Activated naive CD4-positive, alpha-beta T cell (primary cell): ENCODE measurements at places on chromosomes 2 and 18.

- DNase-seq: no peak
Observed at GRCh38 chr18:2970344-2970743, 42.6 kb downstream of the LPIN2 start.

- DNase-seq: no peak
Observed at GRCh38 chr18:58870130-58870529, 5.5 kb downstream of the ZNF532 start.

GRCh38 chr2:239827523-239827890 lies 197.6 kb downstream of the NDUFA10 start:
- DNase-seq: no peak

DNA sequence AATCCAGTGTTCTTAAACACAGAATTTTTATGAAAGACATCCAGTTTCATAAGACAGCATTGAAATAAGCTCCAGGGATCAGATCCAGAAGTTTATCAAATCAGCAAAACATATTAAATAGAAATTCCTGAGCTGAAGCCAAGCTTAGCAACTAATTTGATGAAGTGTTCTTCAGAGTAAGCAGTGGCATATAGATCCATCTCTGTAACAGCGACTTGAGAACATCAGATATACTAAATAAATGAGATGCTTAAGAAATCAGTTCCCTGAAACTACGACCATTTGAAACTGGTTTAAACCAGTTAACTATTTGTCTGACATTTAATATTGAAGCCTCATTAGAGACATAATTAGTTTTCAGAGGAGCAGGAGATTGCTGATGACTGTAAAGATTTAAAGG lies 34.1 kb downstream of the PPP1R1C start:
- no peak for DNase-seq

DNA sequence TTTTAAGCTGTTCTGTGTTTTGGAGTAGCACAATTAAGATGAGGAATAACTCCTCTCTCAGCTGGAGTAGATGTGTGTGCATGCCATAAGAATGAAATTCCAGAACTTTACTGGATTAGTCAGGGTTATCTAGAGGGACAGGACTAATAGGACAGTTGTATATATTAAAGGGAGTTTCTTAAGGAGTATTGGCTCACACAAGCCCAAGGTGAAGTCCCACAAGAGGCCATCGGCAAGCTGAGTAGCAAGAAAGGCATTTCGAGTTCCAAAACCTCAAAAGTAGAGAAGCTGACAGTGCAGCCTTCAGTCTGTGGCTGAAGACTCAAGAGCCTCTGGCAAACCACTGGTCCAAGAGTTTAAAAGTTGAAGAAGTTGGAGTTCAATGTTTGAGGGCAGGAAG lies 113.7 kb downstream of the RIT2 start:
- DNase-seq: no peak

DNA sequence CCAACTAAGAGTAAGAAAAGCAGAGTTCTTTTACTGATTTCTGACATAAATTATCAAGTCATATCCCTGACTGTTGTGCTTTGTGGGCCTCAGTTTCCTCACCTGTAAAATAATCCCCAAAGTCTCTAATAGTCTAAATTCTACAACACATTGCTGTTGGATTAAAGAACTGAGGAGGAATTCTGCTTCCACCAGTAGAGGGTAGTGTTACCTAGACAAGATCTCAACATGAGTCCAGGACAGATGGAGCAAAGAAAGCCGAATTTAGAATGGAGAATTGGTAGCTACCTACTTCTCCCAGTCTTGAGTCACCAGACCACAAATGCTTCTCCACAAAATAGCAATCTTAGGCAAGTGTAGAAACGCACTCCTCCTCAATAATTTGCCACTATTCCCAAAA lies 462.5 kb upstream of the FSHR start:
- no peak for DNase-seq

- DNase-seq: no peak
Observed at GRCh38 chr2:190755772-190756415, 107.0 kb downstream of the NAB1 start.

DNA sequence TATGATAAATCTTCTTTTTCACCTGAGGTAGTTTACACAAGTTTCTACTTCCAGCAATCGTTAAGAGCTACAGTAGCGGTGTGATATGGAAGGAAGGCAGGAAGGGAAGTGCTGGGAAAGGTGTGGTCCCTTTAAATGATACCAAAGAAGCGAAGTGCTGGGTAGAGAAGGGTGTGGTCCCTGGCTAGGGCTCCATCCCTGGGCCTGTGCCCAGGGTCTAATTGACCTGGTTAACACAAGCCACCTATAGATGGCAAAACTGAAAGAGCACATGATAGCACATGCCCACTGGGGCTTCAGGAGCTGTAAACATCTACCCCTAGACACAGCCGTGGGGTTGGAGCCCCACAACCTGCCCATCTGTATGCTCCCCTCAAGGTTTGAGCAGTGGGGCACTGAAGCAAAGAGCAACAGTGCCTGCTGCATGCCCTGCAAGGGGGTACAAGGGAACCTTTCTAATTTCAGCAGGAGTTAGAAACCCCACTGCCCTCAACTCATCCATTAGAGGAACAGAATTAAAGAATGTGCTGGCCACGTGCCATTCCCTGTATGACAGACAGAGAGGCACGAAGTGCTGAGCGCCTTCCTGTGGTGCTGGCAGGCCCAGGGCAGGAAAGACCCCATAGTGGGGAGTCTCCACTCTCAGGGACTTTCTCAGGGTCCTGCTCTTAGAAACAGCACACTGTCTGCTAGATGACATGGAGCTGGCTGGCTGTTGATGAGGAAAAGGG lies 153.1 kb upstream of the LMAN1 start:
- DNase-seq: no peak

DNA sequence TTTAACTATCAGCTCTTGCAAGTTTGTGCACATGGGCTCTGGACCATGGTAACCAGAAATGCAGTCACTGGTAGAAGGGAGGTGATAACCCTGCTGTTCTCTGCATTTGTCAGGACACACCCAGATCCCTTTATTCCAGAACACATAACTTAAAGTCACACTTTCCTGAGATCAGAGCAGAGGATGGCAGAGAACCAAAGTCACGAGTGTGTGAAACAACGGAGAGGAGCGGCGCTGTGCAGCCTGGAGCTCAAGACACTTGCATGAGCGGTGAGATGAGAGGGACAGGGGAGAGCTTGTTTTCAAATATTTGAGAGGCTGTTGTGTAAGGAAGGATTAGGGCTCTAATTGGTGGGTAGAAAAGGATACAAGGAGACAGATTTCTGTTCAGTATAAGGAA lies 43.3 kb upstream of the AAK1 start:
- DNase-seq: no peak

- DNase-seq: no peak
Observed at GRCh38 chr2:219059725-219060682, 717 bp downstream of the IHH start.

DNA sequence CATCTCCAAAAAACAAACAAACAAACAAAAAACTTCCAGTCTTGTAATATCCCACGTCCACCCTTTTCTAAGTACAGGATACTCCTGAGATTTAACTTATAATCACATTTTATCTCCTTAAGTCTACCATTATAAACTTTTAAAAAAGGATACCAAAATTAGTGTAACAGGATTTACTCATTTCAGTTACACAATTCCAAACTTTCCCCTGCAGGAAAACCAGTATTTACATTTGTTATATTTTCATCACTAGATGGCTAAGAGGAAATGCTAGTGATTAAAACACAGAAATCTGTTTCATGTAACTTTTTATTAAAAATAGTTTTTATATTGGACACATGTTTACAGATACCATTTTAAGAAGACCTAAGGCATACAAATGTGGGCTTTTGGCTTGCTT lies 27.5 kb downstream of the CFAP36 start:
- no peak for DNase-seq

GRCh38 chr2:153476491-153476815 lies 2.1 kb downstream of the RPRM start:
- no peak for DNase-seq

DNA sequence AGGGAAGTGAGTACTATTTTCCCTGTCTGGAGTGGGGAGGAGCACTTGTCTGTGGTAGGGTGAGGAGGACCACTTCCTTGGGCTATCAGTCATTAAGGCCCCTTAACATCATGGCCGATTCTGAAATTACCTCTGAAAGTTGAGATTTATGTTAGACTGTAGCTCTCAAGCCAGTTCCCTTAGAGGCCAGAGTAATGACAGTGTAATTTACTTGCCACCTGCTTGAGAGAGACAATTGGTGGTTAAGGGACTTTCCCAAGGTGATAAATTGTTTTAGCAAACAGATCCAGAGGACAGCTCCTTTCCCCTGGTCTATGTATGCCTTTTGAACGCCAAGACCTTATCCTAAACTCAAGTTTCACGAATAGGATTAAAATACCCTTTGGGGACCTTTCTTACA lies 56.1 kb downstream of the NEDD4L start:
- no peak for DNase-seq

- DNase-seq: no peak
Observed at GRCh38 chr2:58466804-58467203, 225.7 kb upstream of the FANCL start.

- no peak for DNase-seq
Observed at GRCh38 chr2:7913974-7914373, 767.9 kb upstream of the ID2 start.

GRCh38 chr18:48364146-48364545 lies 45.0 kb downstream of the ZBTB7C start:
- DNase-seq: no peak

GRCh38 chr2:227370092-227370491 lies 9.0 kb downstream of the TM4SF20 start:
- DNase-seq: no peak

DNA sequence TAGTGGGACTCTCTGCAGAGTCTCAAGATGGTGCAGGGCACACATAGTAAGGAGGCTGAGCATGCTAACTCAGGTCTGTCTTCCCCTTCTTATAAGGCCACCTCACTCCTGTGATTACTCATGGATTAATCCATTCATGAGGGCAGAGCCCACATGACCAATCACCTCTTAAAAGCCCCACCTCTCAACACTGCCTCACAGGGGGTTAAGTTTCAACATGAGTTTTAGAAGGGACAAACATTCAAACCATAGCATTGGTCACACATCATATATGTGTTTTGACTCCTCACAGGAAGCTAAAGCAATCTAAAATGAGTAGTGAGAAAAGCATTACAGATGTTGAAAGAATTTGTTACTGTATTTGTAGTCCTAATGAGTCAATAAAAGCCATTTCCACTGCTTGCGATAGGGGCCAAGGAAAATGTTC lies 57.5 kb downstream of the DTNA start:
- no peak for DNase-seq

- no peak for DNase-seq
Observed at GRCh38 chr2:240922245-240922981, 16.3 kb downstream of the CROCC2 start.

DNA sequence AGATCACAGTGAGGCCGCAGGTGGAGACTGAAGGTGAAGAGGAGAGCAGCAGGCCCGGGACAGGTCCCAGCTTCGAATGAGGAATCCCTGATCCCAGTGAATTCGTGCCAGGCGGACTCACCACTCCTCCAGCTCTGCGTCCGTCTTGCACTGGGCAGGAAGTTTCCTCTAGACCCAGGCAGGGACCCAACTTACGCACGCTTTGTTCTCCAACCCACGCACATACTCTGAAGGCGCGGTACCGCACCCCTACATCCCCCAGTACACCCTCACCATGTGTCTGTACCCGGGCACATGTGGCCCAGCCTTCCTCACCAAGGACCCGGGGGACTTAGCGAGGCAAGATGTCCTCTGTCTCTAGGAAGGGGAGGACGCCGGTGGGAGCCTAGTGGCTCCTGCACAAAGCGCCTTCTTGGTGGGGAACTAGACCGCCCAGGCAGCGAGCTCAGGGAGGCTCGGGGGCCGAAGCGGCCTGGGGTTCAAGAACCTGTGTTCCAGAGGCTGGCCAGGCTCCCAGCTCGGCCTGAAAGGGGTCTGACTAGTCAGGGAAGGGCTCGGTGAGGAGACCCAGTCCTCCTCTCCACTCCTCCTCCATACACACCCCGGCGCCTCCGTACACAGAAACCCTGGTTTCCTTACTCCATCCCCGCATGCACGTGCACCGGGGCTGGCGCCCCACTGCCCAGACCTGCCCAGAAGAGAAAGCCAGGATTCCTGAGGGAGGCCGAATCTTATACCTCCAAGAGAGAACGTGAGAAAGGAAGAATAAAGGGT lies 38.3 kb upstream of the ATP6V1B1 start:
- DNase-seq: no peak

- DNase-seq: no peak
Observed at GRCh38 chr2:17821080-17821479, 4.8 kb downstream of the MSGN1 start.

- no peak for DNase-seq
Observed at GRCh38 chr2:112547333-112547732, 5.1 kb downstream of the POLR1B start.

DNA sequence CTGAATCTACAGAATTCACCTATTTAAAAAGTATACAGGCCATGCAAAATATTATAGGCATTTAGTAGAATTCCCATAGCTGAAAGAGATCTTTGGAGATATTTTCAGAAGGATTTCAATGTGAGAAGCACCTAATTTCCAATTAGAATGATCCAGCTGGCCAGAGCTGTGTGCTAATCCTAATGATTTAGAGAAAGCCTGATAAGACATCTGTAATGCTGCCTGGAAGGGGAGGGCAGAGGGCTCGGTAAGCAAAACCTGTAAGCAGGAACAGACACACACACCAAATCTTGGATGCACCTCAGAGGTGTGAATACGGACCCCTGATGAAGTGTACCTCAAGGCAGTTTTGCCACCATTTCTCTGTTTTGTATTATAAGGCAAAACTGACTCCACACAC lies 14.0 kb downstream of the SERTAD2 start:
- no peak for DNase-seq

GRCh38 chr2:120578576-120579352 lies 156.9 kb upstream of the GLI2 start:
- DNase-seq: no peak

GRCh38 chr2:241639385-241639784 lies 1.9 kb downstream of the ATG4B start:
- no peak for DNase-seq

DNA sequence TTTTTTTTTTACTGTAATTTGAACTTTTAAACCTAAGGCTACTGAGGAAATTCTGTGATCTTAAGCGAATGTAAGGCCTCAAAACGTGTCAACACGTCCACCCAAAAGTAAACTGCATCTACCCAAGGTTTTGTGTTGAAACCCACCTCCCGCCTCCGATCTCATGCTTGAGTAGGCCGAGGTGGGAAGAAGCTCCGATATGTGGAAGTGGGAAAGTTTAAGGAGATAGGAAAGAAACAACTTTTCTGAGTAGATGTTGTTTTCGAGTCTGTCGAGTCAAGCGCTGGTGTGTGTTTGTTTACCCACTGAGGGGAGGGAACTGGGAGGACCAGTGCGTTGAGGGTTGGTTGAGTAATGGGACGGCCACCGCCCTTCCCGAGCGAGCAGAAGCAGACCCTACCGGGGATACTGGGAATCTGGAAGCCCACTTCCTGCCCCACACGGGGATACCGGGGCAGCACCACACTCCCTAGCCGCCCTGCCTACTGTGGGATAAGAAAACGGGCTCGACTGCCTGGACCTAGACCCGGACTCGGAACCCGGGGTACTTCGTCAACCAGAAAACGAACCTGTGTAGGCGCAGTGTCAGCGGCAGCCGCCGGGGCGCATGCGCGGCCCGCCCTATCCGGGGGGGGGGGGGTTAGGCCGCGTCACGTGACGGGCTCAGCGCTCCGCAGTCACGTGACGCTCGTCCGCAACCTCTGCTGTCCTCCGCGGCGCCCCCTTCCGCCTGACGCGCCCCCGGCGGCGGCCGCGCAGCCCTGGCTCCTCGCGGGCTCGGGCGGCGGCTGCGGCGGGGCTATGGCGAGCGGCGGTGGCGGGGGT lies at the start of gene RETREG2:
Gene RETREG2 (plus strand): TSS at position 724 of the 825 bp plus-strand sequence. CDS start 78 bp downstream, at position 802.
- DNase-seq: peak; percentile 76

GRCh38 chr2:232388324-232388891 lies 9.9 kb downstream of the ALPP start:
- no peak for DNase-seq

GRCh38 chr2:219029829-219030165 lies 11.5 kb downstream of the CFAP65 start:
- peak; percentile 48 for DNase-seq
